ENCODE measurements at places on chromosomes 3 and 15. TPM values are rescaled to one million over a fixed set of nuclear protein-coding genes. Genes with fewer than 3 reads are reported as not detected.

Gene GTF2E1
- total RNA-seq = 29.0 TPM

Gene SKOR1
- 0.10 TPM for total RNA-seq

Gene DISP2
- total RNA-seq = 0.15 TPM

Gene CCR8
- not detected for total RNA-seq

Gene HTR3E
- not detected for total RNA-seq

Gene SEMA3B
- 25.6 TPM for total RNA-seq

Gene LRRC15
- total RNA-seq = not detected
